Sigmoid colon (tissue), 7 donors: ENCODE measurements at places on chromosomes 13 and 19. TPM values are rescaled to one million over a fixed set of nuclear protein-coding genes. Genes with fewer than 3 reads are reported as not detected.

The PSG4 gene
- not detected for total RNA-seq

The RGCC gene
- 56.1 TPM for total RNA-seq

The MISP gene
- not detected for total RNA-seq

The KCNJ14 gene
- 0.71 TPM for total RNA-seq

DNA sequence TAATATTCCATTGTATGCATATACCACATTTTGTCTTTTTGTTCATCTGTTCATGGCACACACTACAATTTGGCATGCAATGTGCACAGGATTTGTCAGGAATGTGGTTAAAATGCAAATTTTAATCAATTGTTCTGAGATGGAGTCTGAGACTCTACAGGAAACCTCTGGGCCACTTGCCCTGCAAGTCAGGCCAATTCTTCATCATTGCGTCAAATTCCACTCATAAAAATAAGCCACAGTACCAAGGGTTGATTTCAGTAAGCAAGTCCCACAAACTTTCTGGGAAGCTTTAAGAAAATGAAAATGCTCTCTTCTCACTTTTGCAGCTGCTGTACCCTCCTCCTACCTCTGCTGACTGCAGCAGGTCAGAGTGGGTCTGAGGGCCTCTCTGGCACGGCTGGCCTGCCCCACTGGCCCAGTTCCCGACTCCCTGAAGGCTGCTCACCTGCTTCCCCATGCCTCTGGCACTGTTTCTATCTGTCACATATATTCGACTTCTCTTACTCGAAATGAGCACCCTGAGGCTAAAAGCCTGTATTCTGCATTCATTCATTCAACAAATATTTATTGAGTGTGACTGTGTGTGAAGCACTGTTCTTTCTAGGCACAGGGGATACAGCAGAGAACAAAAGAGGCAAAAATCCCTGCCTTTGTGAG, 83.8 kb upstream of the WASF3 start:
- no peaks in the 10 kb centered on the region for H3K4me1 ChIP-seq

The ZNF101 gene
- total RNA-seq, result 6.4 TPM

The CYP2S1 gene
- total RNA-seq, result 1.1 TPM

DNA sequence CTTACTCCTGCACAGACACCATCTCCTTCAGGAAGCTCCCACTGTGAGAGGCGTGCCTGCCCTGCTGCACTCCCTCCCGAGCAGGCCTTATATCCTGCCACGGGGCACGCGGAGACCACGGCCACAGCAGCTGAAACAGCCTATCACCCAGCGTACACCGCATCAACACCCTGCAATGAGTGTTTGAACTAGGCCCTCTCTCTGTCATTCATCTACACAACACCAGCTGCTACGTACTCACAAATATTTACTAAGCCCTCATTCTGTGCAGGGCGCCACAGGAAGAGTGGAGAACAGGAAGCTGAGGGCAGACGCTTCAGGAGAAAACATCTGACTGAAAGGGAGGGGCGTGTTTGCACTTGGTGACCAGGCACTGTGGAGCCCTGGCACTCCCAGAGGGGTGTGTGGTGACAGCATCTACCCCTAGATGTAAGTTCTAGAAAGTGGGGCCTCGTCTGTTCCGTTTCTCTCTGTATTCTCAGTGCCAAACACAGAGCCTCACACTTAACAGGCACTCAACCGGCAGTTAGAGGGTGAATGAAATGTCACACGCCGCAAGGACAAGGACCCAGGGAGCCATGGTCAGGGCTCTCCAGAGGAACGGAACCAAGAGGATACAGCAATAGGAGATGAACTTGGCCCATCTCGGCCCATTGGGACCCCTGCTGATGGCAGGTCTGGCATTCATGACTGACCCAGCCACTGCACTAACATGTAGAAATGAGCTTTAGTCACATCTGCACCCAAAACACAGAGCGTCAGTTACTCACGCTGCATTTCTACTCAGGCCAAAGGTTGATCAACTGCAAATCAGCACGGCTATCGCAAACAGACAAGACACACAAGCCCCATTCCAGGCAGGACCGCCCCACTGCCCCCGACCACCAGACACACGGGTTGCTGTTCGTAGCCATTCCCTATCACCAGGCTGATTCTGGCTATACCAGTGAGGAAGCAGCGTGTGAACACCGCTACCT, 15.7 kb downstream of the RANBP3 start:
- no peak overlapping the region for H3K4me3 ChIP-seq
- H3K4me1 ChIP-seq, result no peaks in the 10 kb centered on the region
- H3K27me3 ChIP-seq, result no peaks in the 10 kb centered on the region
- H3K36me3 ChIP-seq, result no peaks in the 10 kb centered on the region
- no peak for DNase-seq

The HSPBP1 gene
- 30.5 TPM for total RNA-seq

GRCh38 chr13:32850316-32851052, 165.7 kb upstream of the KL start:
- H3K4me3 ChIP-seq, result no peak overlapping the region
- H3K4me1 ChIP-seq, result no peaks in the 10 kb centered on the region
- H3K27me3 ChIP-seq, result no peaks in the 10 kb centered on the region

DNA sequence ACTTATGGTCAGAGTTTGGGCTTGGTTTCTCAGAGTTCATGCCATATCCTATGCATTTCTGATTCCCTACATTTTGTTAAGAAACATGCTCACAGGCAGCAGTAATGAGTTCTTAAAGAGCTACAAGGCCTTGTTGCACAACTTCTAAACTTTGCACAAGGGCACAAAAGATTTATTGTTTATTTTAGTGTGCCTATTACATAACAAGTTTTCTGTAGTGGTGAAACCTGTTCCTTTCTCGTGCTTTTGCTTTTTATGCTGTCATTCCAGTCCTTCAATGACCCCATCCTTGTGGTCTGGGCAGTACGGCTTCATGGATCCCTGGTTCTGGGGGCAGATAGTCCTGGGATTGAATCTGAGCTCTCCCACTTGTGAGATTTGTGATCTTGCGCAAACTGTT, 17.8 kb downstream of the ZNF507 start:
- no peak overlapping the region for H3K4me3 ChIP-seq
- peak overlapping the region; percentile 59 for H3K27ac ChIP-seq
- H3K36me3 ChIP-seq, result peaks cover 10% of the 10 kb centered on the region
- H3K27me3 ChIP-seq, result no peaks in the 10 kb centered on the region
- peaks cover 22% of the 10 kb centered on the region for H3K4me1 ChIP-seq
- DNase-seq, result no peak

DNA sequence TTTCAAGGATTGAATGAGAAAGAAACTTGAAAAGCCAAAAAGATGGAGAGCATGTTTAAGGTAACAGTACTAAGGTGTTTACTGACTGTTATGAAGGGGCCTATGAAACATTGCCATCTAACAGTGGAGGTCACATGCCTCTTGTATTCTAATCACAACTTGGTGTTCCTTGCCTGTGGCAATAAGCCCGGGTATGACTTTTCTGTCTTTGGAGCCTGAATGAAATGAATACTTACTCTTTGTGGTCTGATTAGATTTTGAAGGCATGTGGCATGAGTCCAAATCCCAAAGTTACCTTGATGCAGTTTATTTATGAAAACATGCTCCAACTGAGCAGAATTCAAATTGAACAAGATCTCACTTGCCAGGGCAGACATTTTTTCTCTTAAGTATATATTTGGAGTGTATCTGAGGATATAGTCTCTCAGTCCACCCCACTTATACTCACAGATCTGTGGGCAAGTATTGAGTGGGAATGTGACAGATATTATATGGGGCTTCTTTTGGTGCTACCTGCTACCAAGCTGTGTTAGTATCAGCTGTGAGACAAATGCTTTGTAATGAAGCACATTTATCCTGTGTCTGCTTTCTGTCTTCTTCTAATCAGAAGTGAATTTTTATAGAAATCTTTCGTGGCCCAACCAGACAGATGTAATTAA, 67.5 kb downstream of the B3GLCT start:
- H3K27ac ChIP-seq, result no peak overlapping the region
- H3K4me3 ChIP-seq, result no peak overlapping the region

DNA sequence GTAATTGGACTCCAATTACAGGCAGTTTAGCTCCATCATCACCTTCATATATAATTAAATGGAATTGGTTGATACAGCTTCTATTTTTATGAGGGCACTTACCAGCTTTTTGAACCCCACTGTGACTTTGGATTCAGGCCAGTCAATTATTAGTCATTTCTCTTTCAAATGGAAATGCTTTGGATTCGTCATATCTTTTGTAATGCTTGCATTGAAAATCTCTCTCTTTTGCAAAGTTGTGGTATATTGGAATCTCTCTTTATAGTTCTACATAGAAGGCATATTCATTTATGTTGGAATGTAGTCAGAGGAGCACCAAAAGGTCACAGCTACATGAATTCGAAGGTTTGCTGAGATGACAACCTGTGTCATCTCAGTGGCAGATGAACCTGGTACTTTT, 1074.3 kb upstream of the SLC10A2 start:
- no peaks in the 10 kb centered on the region for H3K36me3 ChIP-seq
- DNase-seq, result no peak
- no peaks in the 10 kb centered on the region for H3K27me3 ChIP-seq
- no peak overlapping the region for H3K27ac ChIP-seq

The MCEMP1 gene
- not detected for total RNA-seq

DNA sequence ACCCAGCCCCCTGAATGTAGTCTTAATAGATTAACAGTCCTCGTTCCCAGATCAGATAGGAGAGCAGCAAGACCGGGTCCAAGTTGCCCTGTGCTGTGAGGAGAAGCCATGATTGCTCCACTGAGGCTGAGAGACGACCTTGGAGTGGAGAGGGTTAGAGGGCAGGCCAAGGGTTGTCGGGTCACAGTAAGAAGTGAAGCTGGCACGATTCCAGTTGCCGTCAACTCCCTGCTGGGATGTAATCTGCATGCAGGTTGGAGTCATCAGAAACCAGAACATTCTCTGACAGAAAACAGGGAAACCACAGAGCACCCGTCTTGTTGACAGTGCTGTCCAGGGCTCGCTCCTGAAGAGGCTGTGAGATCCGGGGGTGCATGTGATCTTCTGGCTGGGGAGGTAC, 19.0 kb upstream of the ATP11A start:
- H3K4me3 ChIP-seq, result no peak overlapping the region
- H3K4me1 ChIP-seq, result peaks cover 13% of the 10 kb centered on the region
- peak; percentile 45 for DNase-seq
- no peaks in the 10 kb centered on the region for H3K36me3 ChIP-seq
- H3K27me3 ChIP-seq, result no peaks in the 10 kb centered on the region

- H3K4me3 ChIP-seq, result no peak overlapping the region
- DNase-seq, result no peak
- H3K4me1 ChIP-seq, result no peaks in the 10 kb centered on the region
- H3K27me3 ChIP-seq, result no peaks in the 10 kb centered on the region
- no peak overlapping the region for H3K27ac ChIP-seq
These were observed 205.3 kb downstream of the RAP2A start for GRCh38 chr13:97639236-97639635.

The ZNF471 gene
- 11.4 TPM for total RNA-seq

DNA sequence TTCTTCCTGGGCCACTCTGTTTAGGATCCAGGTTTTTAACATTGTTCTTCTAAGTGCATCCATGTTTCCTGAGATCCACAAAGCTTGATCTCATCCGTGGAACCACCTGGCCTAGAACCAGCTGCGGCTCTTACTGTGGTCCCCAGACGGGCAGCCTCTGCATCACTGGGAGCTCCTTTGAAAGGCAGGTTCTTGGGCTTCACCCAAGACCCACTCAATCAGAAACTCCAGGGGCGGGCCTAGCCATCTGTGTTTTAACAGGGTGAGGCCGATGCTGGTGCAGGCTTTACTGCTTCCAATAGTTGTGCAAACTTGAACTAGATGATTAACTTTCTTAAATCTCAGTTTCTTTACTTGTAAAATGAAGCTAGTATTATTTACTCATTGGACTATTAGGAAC, 605.7 kb downstream of the FGF9 start:
- no peak overlapping the region for H3K4me3 ChIP-seq
- no peaks in the 10 kb centered on the region for H3K36me3 ChIP-seq
- no peaks in the 10 kb centered on the region for H3K27me3 ChIP-seq
- no peak for DNase-seq
- H3K4me1 ChIP-seq, result no peaks in the 10 kb centered on the region

DNA sequence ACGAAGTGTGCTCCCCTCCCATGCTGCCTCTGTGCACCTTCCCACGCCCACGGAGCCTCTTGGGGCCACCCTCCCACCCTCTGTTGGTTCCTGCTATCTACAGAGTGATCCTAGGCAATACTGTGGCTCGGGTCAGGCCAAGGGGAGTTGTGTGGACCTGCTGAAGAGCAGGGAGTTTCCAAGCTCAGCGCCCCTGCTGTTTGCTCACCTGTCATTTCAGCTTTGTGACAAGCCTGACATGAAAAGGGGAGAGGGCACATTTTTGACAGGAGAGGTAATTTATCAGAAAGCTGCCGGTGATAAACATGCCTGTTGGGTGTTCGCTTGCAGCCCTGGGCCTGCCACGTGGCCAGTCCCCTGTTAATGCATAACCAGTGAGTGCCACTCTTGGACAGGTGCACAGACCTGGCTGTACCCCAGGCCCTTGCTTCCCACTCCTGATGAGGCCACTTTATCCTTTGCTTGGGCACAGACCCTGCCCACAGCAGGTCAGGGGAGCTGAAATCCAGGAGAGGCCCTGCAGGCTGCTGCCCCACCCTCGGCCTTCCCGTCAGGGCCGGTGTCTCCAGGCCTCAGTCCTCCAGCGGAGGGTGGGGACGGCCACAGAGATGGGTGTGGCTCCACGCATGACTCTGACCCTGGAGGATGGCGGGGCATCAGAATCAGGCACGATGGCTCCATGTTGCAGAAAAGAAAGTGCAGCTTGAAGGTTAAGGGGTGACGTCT, 201.5 kb upstream of the GPR12 start:
- H3K27me3 ChIP-seq, result no peaks in the 10 kb centered on the region
- no peaks in the 10 kb centered on the region for H3K36me3 ChIP-seq
- H3K4me1 ChIP-seq, result peaks cover 17% of the 10 kb centered on the region
- H3K27ac ChIP-seq, result no peak overlapping the region

GRCh38 chr19:6099599-6099998, 10.7 kb downstream of the RFX2 start:
- H3K27ac ChIP-seq, result peak overlapping the region; percentile 70
- no peak overlapping the region for H3K4me3 ChIP-seq
- no peaks in the 10 kb centered on the region for H3K36me3 ChIP-seq
- H3K4me1 ChIP-seq, result peaks cover 75% of the 10 kb centered on the region

GRCh38 chr13:67224148-67224846, 5.8 kb downstream of the PCDH9 start:
- H3K4me3 ChIP-seq, result peak overlapping the region; percentile 21
- H3K36me3 ChIP-seq, result no peaks in the 10 kb centered on the region
- peak; percentile 92 for DNase-seq
- no peaks in the 10 kb centered on the region for H3K27me3 ChIP-seq
- H3K4me1 ChIP-seq, result peaks cover 5% of the 10 kb centered on the region
- H3K27ac ChIP-seq, result no peak overlapping the region

DNA sequence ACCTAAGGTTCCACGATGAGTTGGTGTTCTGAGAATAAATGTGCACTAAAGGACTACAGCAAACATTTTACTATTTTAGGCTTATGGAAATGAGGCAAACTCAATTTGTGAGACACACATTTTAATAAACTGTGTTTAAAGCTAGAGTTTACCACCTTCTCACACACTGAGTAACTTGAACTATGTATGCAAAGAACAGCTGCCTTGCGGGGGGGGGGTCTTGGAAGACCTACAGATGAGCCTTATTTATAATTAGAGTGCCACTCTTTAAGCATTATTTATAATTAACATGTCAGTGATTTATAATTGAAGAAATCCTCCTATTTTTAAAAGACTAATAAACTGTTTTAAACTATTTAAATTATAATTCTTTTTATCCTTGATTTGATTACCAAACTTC, 300.4 kb downstream of the DLEU7 start:
- H3K27ac ChIP-seq, result no peak overlapping the region
- no peaks in the 10 kb centered on the region for H3K4me1 ChIP-seq
- H3K27me3 ChIP-seq, result no peaks in the 10 kb centered on the region
- no peak overlapping the region for H3K4me3 ChIP-seq
